ENCODE measurements at places on chromosomes 4 and X.

DNA sequence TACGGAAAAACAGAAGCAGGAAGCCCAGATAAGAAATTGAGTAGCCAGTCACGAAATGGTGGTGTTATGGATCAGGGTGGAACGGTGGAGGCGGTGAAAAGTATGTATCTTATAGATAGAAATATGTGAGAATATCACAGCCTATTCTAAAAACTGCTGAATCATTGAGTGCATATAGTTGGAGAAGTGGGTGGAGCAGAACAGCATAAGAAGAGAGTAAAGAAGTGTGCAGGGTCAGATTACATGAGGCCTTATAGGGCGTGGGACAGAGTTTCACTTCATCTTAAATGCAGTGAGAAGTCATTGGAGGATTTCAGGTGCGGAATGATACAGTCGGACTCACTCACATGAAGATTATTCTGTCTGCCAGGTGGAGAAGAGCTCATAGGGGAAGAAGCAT, 293.1 kb downstream of the TRIML1 start:
- DNase-seq: no peak

DNA sequence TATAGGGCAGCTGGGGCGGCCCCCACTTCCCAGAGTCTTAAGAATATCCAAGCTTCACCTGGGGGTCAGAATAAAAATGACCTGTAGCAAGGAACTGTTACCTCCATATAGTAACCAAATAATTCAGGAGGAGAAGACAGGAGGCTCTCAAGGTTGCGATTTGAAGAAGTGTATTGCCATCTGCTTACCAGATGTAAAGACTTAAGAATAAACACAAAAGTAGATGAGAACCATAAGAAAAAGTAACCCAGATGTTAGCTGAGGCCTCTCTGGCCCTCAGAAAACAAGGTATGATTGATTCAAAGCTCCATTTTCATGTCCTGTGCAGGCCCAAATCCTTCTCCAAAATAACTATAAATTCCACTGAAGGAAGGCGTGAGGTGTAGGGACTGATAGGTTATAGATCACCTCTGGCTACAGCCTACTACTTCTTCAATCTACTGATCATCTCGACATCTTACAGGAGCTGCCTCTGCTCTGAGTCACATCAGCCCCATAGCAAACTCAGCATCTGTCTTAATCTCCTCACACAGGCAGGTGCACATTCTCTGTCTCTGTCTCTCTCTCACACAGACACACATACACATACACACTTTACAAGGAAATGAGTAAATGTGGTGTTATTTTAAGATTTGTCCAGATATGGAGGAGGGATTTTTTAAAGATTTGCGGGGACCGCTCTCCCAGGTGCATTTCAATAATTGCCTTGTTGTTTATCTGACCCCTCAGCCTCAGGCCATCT, 193.9 kb upstream of the EDNRA start:
- DNase-seq: no peak

GRCh38 chrX:16589211-16589610, 60.7 kb upstream of the S100G start:
- no peak for DNase-seq

DNA sequence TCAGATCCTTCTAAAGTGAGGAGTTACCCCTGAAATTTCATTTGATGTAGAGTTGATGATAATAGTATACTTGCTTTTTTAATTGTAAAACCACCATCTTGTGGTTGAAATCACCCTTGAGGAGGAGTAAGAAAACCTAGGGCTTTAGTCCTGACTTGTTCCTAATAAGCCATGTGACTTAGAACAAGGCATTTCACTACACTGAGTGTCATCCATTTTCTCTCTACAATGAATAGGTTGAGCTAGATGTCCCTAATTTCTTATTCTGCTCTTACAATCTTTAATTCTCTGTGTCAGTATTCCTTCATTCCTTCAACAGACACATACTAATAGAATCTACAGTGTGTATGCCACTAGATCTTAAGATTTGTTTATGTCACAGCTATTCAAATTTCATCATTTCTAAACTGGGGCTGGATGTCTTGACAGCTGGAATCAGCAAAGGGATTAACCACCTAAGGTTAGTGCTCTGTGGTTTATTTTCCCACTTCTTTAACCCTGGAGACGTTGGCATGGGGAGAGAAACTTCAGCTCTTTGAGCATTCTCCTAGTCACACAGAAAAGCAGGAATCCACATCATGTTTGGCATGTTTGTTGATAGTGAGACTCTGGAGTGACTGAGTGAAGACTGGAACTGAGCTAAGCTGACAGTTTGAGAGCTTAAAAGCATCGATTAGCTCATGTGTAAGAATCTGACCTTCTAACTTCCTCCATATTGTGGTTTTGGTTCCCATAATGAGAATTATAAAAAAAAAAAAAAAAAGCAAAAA, 246.3 kb downstream of the NDST4 start:
- DNase-seq: no peak

- no peak for DNase-seq
Measured at GRCh38 chr4:99395595-99396364, 39.4 kb downstream of the ADH7 start.

GRCh38 chr4:142005519-142005918, 369.1 kb downstream of the IL15 start:
- DNase-seq: no peak

- DNase-seq: no peak
Measured at GRCh38 chr4:84515075-84515474, 16.0 kb upstream of the NKX6-1 start.

DNA sequence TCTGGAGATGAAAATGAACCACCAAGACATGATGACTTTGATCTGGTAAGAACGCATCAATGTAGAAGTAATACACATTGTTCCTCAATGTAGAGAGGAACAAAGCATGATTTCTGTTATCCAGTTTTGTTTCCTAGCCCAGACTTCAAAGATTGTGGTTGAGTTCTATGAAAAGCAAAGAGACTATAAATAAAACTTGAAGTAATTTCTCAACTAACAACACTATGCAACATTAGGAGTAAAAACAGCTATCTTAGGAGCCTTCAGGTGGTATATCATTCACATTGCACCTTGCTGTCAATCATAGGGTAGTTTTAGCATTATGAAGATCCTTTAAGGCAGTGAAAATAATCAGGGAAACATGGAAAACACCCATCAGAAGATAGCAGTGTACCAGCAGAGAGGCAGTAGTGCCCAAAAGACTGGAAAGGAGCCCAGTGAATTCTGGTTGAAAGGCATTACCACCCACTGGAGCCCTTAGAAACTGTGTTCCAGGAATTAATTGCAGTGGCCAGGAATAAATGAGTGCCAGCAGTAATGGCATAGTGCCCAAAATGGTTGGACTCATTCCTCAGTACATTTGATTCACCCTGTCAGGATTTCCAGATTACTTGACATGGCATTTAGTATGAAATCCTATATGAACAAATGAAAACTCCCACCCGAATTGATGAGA, 300.7 kb upstream of the CXXC4 start:
- no peak for DNase-seq

- no peak for DNase-seq
Measured at GRCh38 chrX:119756926-119757635, 1.3 kb upstream of the SOWAHD start.

DNA sequence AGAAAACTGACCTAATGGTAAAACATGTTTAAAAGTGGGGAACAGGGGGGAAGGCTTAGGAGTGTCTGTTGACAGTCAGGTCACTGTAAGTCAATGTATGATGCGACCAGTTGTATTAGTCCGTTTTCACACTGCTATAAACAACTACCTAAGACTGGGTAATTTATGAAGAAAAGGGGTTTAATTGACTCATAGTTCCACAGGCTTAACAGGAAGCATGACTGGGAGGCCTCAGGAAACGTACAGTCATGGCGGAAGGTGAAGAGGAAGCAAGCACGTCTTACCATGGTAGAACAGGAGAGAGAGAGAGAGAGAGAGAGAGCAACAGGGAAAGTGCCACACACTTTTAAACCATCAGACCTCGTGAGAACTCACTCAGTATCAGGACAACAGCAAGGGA, 13.0 kb upstream of the PLAC1 start:
- peak; percentile 34 for DNase-seq

DNA sequence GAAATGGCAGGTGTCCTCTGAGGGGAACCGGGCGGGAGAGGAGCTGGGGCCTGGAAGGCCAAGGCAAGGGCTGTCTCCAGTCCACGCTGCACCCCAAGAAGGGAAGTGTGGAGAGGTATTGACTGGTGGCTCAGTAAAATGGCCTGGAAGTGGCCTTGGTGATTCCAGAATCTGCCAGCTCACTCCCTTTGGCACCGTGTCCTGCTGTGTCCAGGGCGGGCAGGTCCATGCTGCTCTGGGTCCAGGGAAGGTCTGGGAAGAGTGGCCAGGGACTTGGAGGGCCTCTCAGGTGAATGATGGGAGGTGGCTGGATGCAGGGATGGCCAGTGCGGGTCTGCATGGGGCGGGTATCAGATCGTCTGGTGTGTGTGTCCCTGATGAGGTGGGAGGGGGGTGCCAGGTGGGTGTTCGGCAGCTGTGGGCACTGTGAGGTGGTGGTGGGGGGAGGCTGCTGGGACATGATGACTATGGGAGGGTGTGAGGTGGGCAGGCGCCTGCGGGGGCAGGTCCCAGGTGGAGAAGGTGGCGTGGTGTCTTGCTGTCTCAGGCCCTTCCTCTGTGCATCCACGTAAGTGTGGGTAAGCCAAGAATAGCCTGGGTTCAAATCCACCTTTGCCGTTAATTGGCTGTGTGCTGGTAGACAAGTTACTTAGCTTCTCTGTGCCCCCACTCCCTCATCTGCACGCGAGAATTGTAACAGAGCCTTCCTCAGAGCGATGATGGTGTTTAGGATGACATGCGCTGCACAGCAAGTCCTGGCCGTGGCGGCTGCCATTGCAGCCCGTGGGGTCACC, 17.7 kb downstream of the RGS12 start:
- DNase-seq: no peak

- DNase-seq: no peak
Measured at GRCh38 chrX:130111220-130112154, 1.2 kb upstream of the ELF4 start.

GRCh38 chrX:138775517-138775916, 64.0 kb upstream of the FGF13 start:
- no peak for DNase-seq

GRCh38 chr4:96742332-96743014, 902.6 kb downstream of the PDHA2 start:
- DNase-seq: no peak
